Chondrocyte (in vitro differentiated cells): ENCODE measurements at places on chromosomes 16 and 17. TPM values are rescaled to one million over a fixed set of nuclear protein-coding genes. Genes with fewer than 3 reads are reported as not detected.

The AURKB gene
- total RNA-seq, result 8.6 to 14.1 TPM (median 8.9 TPM) in 3 replicates

The TMEM98 gene
- 65.0 to 75.4 TPM (median 68.8 TPM) in 3 replicates for total RNA-seq

The FOXO3B gene
- total RNA-seq, result 6.9 to 7.5 TPM (median 7.0 TPM) in 3 replicates

The CEP295NL gene
- 0.67 to 2.3 TPM (median 1.3 TPM) in 3 replicates for total RNA-seq

The C16orf92 gene
- not detected in 3 replicates for total RNA-seq

The KIF18B gene
- total RNA-seq, result 3.9 to 7.7 TPM (median 5.2 TPM) in 3 replicates
